ENCODE measurements at places on chromosomes 3 and 15.
A peak's percentile ranks its signal among the peaks of the same experiment; 100 is the strongest.

- no peak for DNase-seq
These were observed 21.8 kb upstream of the KLF13 start for GRCh38 chr15:31304751-31305365.

GRCh38 chr15:82312586-82313349 is 36.5 kb downstream of the GOLGA6L10 start:
- no peak for DNase-seq

GRCh38 chr15:88223084-88223483 is 33.5 kb downstream of the NTRK3 start:
- no peak for DNase-seq

- DNase-seq = no peak
These were observed 251.4 kb downstream of the NR1D2 start for GRCh38 chr3:24196526-24196925.

DNA sequence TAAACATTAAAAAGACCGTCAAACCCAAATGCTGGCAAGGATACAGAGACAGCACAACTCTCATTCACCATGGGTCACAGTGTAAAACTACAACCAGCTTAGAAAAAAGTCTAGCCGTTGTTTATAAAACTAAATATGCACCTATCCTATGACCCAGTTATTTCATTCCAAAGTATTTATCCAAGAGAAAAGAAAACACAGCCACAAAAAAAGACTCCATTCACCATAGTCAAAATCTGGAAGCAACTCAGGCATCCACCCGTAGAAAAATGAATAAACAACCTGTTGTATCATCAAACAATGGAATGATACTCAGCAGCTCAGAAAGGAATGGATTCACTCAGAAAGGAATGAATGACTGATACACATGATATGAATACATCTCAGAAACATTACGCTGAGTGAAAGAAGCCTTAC is 28.6 kb downstream of the PLD1 start:
- no peak for DNase-seq

DNA sequence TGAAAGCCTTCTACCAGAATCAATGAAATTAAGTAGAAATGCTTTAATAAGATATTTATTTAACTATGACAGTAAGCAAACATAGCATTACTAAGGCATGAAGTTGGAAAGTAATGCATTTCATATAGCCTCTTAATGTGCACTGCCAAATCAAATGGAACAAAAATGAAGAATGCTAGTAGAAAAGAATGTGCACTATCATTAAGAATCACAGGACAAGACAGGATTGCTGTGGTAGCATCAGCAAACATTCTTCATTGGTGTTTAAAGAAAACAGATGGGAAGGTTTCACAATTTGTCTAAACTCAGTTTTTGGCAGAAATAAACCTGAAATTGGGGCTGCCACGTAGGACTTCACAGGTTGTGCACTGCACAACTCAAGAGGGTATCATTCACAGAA is 168.9 kb downstream of the CNTN3 start:
- DNase-seq = no peak

GRCh38 chr15:52765785-52766184 is 24.4 kb downstream of the ONECUT1 start:
- DNase-seq = no peak

- DNase-seq = no peak
These were observed 9.1 kb downstream of the RBM15B start for GRCh38 chr3:51400166-51400565.

- no peak for DNase-seq
These were observed at the start of gene ADCY5 for GRCh38 chr3:123448536-123449101. Gene ADCY5, minus strand, starts transcription at chr3:123449090. Its CDS starts 545 bp downstream, at chr3:123448545.

DNA sequence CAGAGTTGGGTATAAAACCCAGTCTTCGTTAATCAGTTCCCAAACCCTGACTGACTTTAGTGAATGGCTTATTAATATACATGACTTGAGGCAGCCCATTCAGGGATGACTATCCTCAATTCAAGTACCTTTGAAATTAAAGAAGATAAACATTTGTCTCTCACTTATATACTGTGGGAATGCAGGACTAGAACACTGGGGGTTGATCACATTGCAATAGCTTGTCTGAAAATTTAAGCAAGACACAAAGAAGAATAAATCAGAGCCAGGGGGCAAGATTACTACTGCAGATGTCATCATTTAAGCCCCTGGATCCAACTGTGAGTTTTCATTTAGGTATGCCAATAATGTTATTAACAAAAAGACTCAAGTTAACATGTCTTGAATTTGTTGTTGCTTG is 647.7 kb downstream of the ZPLD1 start:
- DNase-seq = no peak

DNA sequence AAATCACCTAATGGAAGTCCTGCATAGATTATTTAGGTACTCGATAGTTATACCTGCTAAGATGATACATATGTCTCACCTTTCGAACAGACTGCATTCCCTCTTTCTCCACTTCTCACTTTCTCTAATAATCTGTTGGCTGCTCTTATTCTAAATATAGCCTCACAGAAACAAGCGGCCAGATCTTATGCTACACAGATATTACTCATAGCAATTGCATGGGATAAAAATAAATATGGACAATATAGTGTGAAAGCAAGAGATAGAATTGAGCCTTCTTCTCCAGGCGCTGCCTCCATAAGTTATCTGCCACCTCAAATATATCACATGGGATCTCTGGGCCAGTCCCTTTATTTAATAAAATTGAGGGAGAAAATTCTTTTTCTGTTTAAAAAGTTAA is 29.5 kb upstream of the TGFBR2 start:
- no peak for DNase-seq

GRCh38 chr15:80480171-80480811 is 76.1 kb downstream of the ARNT2 start:
- DNase-seq = no peak

DNA sequence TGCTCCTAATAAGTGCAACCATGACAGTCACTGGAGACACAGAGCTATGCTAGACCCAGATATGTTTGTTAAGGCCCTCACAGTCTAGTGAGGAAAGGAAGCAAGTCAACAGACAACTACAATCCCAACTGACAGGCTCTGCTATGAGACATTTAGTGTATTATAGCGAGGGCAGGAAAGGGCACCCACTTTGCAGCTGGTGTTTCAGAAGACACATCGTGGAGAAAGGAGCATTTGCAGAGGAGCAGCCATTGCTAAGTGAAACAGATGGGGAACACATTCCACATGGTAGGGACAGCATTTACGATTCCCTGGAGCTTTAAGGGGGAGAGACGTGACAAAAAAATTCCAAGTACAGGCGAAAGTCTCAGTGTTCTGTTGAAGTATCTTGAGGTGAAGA is 685.6 kb downstream of the AGBL1 start:
- no peak for DNase-seq

DNA sequence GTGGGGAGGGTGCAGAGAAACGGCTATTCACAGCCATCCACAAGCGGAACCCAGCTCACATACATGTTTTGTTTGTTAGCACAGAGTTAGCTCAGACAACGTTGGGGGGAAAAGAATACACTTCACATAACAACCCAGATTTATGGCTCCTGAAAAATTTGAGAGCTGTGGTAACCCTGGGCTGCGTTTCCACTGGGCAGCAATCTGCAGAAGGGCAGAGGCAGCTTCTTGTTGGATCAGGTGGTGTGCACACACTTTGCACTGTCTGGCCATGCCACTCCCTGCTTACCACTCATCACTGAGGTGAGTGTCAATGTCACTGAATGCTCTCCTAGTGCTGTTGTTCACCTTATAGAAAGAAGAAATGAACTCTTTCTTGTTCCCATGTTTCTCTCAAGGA is 299.8 kb upstream of the SOX14 start:
- no peak for DNase-seq

DNA sequence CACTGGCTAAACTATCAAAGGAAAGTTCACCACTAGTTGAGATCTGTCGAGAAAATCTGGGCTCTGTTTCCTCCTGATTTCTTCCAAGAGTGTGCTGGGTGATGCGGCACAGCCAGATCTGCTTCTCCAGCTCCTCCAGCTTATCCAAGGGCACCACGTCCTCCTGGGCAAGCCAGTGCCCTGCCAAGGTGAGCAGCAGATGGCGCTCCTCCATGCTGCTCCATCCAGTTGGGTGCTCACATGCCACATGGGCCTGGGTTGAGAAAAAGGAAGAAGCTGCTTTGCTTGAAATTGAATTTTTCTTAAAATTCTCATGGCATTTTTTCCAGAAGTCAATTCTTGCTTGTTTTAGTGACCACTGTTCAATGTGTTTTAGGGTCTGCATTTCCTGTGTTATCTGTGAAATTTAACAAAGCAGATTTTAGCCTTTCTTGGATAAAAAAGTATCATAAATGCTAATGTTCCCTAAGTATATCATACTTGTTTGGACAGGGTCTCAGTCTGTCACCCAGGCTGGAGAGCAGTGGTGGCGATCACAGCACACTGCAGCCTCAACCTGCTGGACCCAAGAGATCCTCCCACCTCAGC is 47.3 kb downstream of the EIF3J start:
- DNase-seq = peak; percentile 54

DNA sequence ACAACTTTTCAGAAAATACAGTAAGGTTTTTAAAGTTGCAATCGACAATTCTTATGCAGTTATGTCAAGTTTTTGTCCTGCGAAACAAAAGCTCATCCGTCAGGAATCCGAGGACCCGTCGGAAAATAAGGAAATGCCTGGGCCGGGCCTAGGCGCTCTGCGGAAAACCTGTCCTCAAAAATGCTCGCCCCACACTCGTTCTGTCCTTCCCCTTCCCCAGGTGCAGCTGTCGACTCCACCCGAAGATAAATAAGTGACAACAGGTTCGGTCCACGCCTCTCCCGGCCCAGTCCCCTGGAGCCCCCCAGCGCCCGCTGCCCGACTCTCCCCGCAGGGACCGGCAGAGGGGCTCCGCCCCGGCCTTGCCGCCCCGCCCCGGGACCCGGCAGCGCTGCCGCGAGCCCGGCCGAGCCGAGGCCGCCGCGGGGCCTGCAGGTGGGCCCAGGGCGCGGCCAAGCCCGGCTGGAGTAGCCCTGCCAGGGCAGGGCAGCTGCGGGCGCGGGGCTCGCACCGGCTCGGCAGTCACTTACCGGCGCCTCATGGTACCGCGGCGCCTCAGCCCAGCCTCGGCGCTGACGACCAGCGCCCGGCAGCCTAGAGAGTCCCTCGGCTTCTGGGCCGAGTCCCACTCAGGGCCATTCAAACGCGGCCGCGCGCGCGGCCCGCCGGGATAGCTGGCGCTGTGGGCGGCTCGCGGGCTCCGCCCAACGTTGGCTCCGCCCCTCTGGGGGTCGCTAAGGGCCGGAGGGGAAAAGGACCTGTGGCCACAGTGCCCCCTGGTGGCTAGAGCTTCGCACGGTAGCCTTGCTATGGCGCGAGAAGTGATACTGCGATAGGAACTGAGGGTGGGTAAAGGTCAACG is at the start of gene KATNBL1:
Gene KATNBL1 (minus strand): TSS at position 676 of the 862 bp plus-strand sequence. CDS start 46,420 bp downstream, outside the sequence.
- peak; percentile 97 for DNase-seq

DNA sequence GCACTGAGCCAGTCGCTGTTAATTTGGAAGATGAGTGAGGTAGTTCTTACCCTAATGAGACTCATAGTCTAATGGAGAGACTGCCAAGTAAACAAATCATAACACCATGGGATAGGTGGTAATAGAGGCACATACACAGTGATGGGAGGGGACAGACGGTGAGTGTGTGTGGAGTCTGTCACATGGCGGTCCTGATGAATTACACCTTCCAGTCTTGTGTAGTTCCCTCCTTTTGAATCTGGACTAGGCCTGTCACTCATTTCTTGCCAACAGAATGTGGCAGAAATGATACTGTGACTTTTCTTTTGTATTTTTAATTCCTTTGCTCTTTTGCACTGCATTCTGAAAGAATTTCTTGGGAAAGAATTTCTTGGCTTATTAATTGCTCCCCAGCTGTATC is 78.1 kb downstream of the NR1D2 start:
- DNase-seq = no peak

- no peak for DNase-seq
These were observed 258.2 kb downstream of the ADAMTS17 start for GRCh38 chr15:100083572-100083971.

- no peak for DNase-seq
These were observed 213.8 kb upstream of the STAC start for GRCh38 chr3:36166477-36166876.

DNA sequence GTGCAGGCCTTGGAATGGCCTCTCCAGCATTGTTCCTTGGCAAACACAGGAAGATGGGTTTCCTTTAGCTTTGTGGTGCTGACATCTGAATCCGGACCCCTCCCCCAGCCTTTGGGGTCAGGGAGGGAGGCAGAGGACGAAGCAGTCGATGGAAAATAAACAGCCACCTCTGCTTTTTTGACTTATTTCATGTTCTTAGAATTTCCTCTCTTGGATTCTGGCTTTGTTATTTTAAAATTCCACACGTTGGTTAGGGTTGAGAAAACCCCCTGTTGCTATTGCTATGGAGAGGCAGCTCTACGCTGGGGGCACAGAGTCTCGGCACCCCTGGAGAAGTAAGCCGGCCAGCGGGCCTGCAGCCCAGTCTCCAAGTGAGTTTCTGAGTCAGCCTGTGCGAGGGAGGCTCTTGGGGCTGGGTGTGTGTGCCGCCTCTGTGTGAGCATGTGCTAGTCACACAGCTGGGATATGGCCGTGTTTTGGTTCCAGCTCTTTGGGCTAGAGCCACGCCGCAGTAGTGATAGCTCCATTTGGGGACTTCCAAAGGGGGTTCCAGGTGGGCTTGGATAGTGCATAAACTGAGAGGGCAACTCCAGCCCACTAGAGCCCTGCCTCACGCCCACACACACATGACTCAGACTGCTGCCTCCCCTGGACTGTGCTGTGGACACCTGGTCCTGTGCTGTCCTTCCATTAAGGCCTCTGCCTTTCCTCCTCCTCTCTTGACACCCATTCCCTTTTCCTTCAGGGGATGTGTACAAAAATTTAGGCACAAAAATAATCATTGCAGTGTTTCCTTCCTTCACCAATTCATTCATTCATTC is 58.8 kb downstream of the AMOTL2 start:
- DNase-seq = no peak

Measured in activated T-cell treated with anti-CD3 and anti-CD28 coated beads, Interleukin-2, amount 50 U/mL, for 4 hours (primary cell).